ENCODE measurements at places on chromosomes 3 and 15.

- DNase-seq: no peak
These were observed 410.4 kb downstream of the SHQ1 start for GRCh38 chr3:72437661-72438406.

GRCh38 chr3:100535610-100535943, 43.2 kb downstream of the TMEM45A start:
- DNase-seq: no peak

- DNase-seq: no peak
These were observed 12.0 kb downstream of the ALDH1A2 start for GRCh38 chr15:58053315-58054153.

DNA sequence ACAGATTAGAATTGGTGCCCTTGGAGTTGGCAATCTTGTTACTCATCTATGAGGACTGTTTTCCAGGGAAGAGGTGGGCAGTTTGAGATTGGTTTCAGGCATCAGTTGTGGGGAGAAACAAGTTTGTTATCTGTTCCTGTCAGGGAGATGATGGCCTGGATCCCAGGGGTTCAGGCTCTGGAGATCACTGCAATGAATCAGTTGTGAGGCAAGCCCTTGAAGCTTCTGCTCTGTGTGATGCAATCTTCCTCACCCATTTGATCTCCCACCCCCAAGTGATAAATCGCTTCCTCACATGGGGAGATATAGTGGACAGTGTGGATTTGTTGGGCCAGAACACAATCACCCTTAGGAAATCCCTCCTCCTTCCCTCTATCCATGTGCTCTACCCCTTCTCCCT, 276.6 kb upstream of the LRTM1 start:
- DNase-seq: no peak

DNA sequence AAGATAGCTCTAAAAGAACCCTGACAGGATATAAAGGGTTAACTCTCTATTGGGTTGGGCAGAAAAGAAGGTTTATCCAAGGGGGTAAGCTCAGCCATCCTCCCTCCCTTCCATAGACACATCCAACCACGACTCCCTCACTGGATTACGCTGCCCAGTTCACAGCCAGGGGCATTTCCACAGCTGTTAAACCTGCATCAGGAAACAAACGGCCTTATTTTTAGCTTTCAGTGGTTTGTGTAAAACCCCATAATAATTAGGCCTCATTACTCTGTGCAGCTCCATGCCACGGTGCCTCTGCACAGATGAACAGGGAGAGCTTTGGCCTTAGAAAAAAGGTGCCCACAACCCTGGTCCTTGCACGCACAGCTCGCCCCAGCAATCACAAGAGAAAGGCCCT, 110.6 kb downstream of the GABRB3 start:
- peak; percentile 67 for DNase-seq

GRCh38 chr15:80967451-80967850, 22.2 kb downstream of the MESD start:
- DNase-seq: no peak

- no peak for DNase-seq
These were observed 1.3 kb downstream of the ADAM10 start for GRCh38 chr15:58748040-58748851.

GRCh38 chr3:33799202-33799551, 747 bp downstream of the PDCD6IP start:
- no peak for DNase-seq

GRCh38 chr15:91114301-91114700, 14.2 kb downstream of the SV2B start:
- DNase-seq: no peak

- DNase-seq: no peak
These were observed 56.4 kb downstream of the SPTSSB start for GRCh38 chr3:161314836-161315395.

- DNase-seq: no peak
These were observed 104.7 kb upstream of the TNIK start for GRCh38 chr3:171564748-171565480.

- no peak for DNase-seq
These were observed 4.6 kb upstream of the ALCAM start for GRCh38 chr3:105362021-105362665.

Data from SK-N-SH (cell line).